Omental fat pad (tissue), 4 donors: ENCODE measurements at places on chromosomes 2 and 18.

GRCh38 chr18:54742659-54743604, 85.3 kb upstream of the RAB27B start:
- DNase-seq, result peak; percentile 60

GRCh38 chr2:24115057-24115456, 8.1 kb downstream of the PFN4 start:
- no peak for DNase-seq

DNA sequence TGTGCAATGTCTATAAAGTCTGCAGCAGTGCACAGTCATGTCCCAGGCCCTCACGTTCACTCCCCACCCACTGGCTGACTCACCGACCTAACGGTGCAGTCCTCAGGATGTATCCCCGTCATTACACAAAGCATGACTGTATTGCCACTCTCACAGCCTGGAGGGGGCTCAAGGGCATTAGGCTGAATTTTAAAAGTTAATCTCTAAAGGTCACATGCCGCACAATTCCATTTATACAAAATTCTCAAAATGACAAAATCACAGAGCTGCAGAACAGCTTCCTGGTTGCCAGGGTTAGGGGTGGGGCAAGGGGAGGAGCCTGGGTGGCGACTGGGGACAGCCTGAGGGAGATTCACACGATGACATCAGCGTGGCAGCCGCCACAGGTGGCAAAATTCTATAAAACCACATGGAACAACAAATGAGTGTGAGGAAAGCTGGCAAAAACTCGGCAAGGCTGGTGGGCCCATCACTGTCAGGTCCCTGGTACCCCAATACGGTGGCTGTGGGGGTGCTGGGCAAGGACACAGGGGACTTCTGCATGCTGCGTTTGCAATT, 97.6 kb downstream of the NDUFA10 start:
- DNase-seq, result no peak

GRCh38 chr2:85803704-85804425, 50.1 kb downstream of the ATOH8 start:
- DNase-seq, result no peak

- DNase-seq, result no peak
These were observed 1.2 kb upstream of the CCNT2 start for GRCh38 chr2:134917360-134917865.

- DNase-seq, result no peak
These were observed 16.9 kb downstream of the SH2D6 start for GRCh38 chr2:85435220-85435958.

DNA sequence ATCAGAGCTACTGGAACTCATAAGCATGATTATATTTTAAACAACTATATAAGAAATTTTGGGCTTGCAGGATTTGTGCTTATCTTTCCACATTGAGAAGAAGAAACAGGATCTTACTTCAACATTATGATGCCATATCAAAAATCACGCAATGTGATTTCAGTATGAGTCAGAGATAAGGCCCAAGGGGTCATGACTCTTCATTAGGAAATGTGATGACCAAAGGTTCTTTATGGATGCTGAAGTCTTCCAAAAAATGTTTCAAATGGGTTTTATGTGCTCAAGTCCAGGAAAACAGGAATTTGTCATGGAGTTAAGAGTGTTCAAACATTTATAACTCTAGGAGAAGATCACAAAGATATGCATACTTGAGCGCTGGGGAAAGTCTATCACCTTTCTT, 7.8 kb upstream of the SERPINB2 start:
- no peak for DNase-seq

DNA sequence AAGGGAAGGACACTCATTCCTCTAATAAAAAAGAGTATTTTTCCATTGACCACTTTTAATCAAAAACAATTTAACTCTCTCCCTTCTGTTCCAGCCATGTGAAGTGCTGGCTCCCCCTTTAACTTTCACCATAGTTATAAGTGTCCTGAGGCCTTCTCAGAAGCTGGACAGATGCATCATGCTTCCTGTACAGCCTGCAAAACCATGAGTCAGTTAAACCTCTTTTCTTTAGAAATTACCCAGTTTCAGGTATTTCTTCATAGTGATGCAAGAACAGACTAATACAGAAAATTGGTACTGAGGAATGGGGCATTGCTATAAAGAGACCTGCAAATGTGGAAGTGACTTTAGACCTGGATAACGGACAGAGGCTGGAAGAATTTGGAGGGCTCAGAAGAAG, 643.6 kb upstream of the DDX18 start:
- no peak for DNase-seq
